ENCODE measurements at places on chromosomes 3 and 15.

DNA sequence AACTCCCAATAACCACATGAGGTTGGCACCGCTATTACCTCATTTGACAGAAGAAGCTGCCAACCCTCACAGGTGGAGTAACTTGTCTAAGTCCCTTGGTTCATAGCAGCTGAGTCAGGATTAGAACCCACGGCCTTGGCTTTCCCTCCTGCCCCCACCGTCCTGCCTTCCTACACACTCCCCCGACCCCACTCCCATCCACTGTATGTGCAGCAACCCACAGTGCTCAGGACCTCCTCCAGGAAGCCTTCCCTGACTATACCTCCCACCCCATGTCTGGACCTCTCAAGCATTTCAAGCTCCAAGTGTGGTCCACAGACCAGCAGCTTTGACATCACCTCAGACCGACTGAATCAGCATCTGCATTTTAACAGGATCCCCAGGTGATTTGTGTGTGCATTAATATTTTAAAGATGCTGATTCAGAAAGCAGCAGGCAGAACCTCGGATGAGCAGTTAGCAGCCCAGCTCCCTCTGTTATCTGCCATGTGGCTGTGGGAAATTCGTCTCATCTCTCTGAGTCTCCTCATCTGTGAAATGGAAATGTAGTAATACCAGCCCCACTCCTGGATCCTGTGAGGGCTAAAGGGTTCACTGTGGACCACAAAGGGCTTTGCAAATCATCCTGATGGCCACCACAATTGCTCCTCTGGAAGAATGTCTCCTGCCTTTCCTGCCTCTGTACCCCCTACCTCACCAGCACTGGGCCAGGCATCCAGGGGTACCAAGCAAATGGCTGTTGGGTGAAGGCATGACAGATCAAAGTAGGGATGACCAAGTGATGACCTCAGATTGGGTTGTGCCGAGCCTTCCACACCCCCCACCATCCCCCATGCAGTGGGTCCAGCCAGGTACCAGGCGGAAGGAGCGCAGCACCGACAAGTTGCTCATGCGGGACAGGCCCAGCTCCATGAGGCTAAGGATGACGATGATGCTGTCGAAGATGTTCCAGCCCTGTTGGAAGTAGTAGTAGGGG is 62.7 kb downstream of the SCN5A start:
- no peak for DNase-seq

DNA sequence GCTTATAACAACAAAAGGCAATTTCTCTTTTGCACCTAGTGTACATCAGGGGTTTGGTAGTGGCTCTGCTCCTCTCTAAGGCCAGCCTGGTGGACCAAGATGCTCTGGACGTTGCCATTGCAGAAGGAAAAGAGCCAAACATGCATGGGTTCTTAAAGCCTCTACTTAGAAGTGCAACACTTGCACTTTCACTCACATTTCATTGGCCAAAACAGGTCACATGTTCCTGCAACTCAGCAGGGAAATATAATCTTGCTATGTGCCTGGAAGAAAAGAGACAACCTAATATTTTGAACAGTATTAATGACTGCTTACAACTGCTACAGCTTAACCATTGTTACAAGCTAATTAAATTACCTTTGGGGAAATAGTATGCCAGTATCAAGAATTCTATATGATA is 182.9 kb downstream of the IL5RA start:
- DNase-seq = no peak

GRCh38 chr3:50289130-50289529 is 3.1 kb downstream of the IFRD2 start:
- DNase-seq = no peak

GRCh38 chr3:16936233-16936632 is 51.5 kb downstream of the PLCL2 start:
- DNase-seq = no peak

GRCh38 chr3:126025862-126026261 is 56.9 kb downstream of the ROPN1B start:
- DNase-seq = no peak

GRCh38 chr3:112085735-112086075 is 484 bp upstream of the C3orf52 start:
- no peak for DNase-seq

DNA sequence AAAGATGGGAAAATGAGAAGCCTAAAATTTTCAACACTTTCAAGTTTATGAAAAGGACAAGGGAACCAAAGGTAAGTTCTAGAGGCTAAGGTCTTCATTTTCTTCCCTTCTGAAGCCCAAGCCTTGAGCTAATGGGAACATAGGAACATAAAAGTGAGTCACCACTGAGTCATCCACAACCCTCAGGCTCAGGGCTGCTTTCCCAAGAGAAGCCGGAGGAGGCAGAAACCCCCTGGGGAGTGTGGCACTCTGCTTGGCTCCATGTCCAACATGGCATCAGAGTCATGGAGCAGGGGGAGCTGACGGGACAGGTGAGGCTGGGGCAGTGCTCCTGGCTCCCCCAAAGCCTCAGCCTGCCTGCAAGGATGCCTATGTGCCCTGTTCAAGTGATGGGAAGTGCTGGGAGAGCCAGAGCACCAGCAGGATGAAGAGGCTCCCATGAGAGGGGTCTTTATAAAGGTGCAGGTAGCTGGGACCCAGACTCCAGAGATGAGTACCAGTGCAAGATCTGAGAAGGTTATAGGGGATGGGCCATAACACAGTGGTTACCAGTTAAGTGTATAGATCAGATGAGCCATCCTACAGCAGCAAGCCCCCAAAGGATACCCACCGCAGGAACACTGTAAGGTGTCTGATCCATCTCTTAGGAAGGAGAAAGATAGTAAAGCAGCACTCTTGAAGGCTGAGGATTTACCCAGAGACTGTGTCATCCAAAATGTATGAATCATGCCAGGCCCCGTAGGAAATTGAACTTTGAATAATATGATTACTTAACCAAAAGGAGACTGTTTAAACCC is 31.8 kb upstream of the RYR3 start:
- no peak for DNase-seq

DNA sequence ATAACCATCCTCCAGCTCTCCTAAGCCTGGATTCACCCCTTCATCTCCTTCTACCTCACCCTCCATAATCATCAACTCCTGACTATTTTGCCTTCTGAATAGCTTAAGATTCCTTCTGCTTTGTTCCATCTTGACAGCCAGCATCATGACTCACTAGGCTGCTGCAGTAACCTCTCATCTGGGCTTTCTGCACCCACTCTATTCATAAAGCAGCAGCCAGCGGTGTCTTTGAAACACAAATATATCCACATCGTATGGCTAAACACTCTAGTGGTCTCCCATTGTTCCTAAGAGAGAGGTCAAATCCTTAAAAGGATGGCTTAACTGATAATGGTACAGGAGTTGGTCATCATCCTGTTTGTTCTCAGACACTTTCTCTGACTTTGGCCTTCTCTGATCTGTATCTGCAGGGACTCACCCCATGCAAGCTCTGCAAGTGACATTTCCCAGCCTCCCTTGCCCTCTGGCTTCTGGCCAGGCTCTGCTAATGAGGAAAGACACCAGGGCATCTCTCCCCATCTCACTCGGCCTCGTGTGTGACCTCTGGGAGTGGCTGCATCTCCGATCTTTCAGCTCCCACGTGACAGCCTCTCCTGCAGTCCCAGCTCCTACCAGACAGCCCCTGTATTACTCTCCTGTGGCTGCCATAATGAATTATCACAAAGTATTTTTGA is 6.2 kb downstream of the GRK7 start:
- DNase-seq = no peak

DNA sequence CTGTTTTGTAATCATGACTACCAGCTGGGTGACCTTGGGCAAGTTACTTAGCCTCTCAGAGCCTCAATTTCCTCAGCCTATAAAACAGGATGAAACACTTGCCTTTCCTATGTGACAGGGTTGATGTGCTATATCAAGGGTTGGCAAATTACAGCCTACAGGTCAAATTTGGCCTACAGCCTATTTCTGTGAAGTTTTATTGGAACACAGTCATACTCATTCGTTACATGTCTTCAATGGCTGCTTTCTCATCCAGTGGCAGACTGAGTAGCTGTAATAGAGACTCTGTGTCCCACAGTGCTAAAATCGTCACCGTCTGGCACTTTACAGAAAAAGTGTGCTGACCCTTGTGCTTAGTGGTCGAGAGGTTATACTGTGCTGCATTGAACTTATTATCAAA is 16.6 kb downstream of the ABHD6 start:
- no peak for DNase-seq

DNA sequence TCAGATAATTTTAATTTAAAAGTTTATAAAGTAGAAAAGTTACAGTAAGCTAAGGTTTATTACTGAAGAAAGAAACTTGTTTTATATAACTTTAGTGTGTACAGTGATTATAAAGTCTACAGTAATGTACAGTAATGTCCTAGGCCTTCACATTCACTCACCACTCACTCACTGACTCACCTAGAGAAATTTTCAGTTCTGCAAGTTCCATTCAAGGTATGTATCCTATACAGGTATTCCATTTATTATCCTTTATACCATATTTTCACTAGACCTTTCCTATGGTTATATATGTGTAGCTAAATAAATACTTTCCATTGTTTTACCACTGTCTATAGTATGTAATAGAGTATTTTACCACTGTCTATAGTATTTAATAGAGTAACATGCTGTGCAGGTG is 33.2 kb upstream of the MME start:
- DNase-seq = no peak

- DNase-seq = no peak
Observed at GRCh38 chr3:133944181-133944580, 48.5 kb upstream of the RAB6B start.

DNA sequence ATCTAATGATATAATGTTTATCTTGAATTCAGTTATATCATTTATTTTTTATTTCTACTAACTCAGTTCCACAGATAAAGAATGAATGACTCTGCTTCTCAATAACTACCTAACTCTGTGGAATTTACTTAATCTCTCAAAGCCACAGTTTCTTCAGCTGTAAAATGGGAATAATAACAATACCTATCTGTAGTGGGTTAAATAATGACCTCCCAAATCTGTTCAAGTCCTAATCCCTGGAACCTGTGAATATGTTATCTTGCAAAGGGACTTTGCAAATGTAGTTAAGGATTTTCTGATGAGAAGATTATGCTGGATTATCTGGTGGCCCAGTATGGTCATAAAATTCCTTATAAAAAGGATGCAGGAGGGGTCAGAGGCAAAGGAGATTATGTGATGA is 61.7 kb downstream of the THRB start:
- no peak for DNase-seq

DNA sequence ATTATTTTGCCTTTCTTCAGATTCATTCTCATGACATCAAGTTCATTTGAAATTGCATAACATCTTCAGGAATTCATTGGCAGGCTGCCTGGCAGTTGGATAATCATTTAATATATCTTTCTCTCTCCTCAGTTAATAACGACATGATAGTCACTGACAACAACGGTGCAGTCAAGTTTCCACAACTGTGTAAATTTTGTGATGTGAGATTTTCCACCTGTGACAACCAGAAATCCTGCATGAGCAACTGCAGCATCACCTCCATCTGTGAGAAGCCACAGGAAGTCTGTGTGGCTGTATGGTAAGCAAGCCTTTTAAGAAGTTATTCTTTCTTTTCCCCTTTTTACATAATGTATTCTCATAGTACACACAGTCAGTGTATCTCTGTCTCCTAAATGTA is 38.2 kb downstream of the TGFBR2 start:
- no peak for DNase-seq

DNA sequence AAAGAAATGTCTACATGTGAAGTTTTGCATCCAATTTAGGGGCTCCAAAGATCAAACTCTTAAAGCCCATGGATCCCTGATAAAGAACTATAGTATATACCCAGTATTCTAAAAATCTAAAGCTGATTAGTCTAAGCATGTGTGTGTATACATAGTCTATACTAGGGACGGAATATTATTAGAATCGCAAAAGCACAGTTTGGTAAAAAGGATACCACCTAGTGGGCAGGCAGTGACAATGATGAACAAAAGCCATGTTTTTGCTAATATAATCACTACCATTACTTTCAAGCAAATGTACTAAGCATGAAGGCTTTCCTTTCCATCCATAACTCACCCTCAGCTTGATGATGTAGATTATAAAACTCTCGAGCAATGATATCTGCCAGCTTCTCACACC is 16.5 kb downstream of the POLQ start:
- DNase-seq = no peak

DNA sequence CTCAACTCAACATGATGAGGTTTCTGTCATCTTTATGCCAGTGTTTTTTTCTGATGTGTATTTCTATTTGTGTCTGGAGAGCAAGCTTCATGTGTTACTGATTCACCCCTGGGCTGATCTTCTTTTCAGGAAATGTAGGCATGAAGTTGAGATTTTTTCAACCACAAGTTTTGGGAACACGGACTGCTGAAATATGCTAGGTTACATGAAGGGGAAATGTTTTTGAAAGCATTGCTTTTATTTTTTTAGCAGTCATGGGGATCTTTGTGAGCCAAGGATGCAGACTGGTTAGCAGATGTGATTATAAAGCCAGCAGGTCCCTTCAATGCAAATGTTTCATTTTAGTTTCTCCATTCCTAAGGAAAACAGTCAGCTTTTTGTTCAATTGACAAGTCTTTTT is 219.3 kb upstream of the COL8A1 start:
- no peak for DNase-seq

DNA sequence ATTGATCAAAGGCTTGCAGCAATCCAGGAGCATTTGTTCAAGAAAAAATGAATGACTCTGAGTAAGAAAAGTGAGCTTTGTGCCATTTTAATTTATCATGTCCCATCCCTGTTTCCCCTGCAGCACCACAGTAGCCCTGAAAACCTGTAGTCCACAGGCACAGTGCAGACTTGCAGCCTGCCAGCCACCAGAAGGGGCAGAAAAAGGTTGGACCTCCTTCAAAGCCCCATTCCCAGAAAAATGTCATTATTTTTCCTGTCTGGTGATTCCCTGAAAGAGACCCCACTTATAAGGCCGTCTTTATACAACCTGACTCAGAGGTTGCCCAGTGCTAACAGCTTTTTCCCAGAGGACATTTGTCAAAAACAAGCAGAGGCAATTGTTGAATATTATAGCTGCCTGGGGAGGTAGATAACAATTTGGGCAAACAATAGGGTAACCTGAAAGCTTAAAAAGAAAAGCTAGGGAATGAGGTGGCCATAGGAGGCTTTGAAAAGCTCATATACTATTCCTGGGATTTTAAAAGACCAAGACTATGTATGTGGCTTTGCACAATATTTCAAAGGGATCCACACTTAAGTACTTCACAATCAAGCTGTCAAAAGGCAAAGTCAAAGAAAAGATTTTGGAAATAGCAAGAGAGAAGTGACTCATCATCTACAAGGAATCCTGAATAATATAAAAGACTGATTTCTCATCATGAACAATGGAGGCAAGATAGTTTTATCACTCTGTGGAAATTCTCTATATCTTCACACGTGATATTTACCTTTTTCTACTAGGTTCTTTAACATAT is 136.8 kb upstream of the PLXNA1 start:
- DNase-seq = no peak
